Glutamatergic neuron (in vitro differentiated cells): ENCODE measurements at places on chromosomes 2 and 18.

DNA sequence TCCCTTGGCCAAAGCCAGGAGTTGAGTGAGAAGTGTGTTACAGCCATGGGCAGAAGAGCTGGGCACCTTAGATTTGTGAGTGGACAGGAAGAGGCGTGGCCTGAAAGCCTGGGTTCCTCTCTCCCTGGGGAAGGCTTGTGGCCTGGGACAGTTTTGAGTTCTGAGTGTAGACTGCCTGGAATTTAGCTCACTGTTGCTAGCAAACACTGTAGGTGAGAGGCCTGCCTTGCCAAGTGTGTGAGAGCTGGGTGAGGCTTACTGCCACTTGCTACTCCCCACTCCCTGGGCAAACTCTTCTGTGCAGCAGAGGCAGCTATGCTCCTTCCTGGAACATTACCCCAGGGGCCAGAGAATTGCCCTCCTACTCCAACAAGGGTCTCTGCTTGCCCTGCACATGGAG is 150.0 kb upstream of the GALNT5 start:
- DNase-seq = no peak

GRCh38 chr2:160294339-160294803 is 94.3 kb upstream of the ITGB6 start:
- no peak for DNase-seq

DNA sequence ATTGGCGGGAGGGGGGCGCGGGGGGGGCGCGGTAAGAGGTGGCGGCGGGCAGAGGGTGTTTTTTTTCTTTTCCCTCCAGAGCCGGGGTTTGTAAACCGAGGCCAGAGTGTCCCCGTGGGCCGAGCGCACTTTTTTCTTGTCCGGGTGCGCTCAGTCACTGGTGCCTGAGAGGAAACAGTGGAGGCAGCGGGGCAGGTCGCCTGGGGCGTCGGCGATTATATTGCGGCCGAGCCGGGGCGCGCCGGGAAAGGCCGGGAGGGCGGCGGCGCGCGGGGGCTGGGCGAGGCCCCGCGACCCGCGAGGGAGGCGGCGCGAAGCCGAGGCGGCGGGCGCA is 275 bp downstream of the HOXD8 start:
- DNase-seq = no peak

DNA sequence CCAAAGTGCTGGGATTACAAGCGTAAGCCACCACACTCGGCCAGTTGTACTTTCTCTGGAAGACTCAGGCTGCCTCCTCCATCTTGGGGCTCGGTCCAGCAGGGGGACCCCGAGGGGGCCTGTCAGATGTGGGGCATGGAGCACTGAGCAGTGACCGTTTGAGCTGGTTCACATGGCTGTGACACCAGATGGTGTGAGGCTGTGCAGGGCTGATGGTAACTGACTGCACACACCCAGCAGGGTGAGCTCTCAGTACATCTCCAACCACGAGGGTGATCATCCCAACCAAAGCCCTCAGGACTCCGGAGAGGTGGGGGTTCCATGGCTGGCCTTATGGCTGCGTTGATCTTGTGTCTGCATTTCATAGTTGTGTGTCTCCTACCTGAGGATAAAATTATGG is 63.4 kb downstream of the FAM168B start:
- no peak for DNase-seq

DNA sequence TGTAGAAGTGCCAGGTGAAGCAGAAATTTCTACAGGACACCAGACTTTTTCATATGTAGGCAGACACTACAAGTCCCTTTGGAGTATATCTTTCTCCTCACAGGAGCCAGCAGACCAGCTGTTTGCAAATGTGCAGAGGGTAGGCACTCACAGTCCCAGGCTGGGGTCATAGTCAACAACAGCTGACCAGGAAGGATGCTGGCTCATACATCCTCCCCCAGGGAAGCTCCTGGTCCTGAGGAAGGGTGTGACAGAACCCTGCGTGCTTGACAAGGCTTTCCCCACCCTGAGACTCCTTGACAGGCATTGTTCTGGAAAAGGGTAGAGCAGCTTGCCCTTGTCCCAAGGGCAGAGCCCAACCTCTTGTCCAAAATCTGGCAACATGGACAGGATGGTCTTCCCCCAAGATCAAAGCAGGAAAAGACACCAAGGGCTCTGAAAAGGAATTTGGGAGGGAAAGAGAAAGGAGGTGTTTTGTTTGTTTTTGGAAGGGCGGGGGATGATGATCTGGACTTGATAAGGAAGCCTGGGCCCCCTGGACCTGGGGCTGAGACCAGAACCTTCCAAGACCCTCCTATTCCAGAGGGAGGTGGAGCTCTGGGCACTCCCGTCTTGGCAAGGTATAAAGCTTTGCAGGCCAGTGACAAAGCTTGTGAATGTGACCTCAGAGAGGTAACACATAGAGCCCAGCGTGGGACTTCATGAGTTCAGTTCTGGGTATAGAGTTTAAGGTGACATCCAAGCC is 87.1 kb downstream of the GFPT1 start:
- no peak for DNase-seq

DNA sequence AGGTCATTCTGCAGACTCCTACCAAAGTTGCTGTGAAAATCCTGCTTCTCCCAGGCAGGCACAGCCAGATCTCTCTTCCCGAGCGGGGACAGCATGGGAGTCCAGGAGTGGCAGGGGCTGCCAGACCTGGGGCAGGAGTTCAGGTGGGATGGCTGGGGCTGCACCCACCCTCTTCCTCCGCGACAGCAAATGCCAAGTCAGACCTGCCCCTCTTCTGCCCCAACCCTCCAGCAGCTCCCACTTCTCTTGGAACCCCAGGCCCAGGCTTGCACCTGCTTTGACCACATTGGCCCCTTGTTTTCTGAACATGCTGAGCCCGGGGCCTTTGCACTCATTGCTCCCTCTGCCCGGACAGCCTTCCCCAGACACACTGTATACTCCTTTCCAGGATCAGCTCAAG is 288.2 kb upstream of the HS6ST1 start:
- DNase-seq = no peak

- no peak for DNase-seq
Observed at GRCh38 chr2:5777131-5777535, 84.9 kb downstream of the SOX11 start.

- DNase-seq = no peak
Observed at GRCh38 chr18:74590671-74591070, 7.0 kb upstream of the ZNF407 start.

GRCh38 chr2:233120459-233120858 is 60.3 kb downstream of the INPP5D start:
- DNase-seq = no peak

DNA sequence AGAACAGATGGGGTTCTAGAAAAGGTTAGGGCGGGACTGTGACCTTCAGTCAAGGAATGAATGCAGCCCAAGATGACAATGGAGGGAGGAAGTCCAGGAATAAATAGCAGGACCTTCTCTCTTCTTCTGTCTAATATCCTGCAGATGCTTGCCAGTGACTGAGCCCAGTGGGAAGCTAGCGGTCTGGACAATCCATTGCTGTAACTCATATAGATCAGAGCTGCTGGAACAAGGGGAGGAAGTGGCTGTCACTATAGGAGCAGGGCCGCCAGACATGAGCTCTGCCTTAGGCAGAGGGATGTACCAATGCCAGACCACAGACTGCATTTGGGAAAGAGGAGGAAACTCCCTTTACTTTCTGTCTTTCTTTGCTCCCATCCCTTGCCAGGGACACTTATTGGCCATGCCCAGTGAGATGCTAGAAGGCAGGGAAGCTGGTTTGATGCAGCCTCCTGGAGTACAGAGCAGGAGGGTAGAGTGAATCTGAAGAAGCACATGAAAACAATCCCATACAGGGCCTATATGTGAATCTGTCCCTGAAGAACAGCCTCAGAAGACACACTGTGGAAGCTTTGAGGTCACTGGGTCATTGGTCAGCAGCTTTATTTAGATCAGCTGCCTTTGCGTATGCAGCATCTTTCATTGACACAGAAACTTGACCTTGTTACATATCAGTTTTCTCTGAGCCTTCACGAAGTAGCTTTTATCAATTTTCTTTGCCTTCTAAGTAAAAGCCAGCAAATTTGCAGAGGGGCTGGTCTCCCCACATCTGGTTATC is 65.4 kb downstream of the CCDC85A start:
- no peak for DNase-seq

DNA sequence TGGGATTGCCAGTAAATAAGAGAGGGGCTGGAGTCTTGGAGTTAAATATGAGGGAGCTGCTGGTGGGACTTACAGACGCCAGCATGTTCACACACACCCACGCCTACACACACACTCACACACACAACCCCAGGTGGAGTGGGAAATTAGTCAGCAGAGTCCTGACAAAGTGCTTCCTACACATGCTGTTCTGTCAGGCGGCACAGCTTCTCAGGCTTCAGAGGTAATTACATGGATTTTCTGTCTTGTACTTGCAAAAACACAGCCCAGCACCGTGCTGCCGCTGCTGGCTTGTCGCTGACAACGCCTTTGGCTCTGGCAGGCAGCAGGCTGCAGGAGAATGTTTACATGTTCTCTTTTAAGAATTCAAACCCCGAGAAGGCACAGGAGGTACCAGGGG is 1186.3 kb upstream of the CELF4 start:
- no peak for DNase-seq

GRCh38 chr2:161839926-161840325 is 215.7 kb downstream of the SLC4A10 start:
- no peak for DNase-seq

- no peak for DNase-seq
Observed at GRCh38 chr2:237629739-237630138, 2.4 kb downstream of the LRRFIP1 start.

GRCh38 chr18:62179213-62179612 is 7.6 kb downstream of the PIGN start:
- DNase-seq = no peak

- DNase-seq = no peak
Observed at GRCh38 chr18:46421973-46422551, 235.0 kb downstream of the LOXHD1 start.

- peak; percentile 87 for DNase-seq
Observed at GRCh38 chr2:119544075-119544938, at the start of gene CFAP221. TSS of gene CFAP221 (plus strand) at chr2:119544449. CDS start at chr2:119546132, 1,683 bp downstream.
